ENCODE measurements at places on chromosomes 5 and 9.

GRCh38 chr5:135977375-135977928 is 22.7 kb upstream of the LECT2 start:
- peak; percentile 89 for ATAC-seq

GRCh38 chr5:127754259-127754658 is 51.1 kb downstream of the CCDC192 start:
- no peak for ATAC-seq

GRCh38 chr5:15034379-15034778 is 162.8 kb upstream of the ANKH start:
- ATAC-seq, result no peak

DNA sequence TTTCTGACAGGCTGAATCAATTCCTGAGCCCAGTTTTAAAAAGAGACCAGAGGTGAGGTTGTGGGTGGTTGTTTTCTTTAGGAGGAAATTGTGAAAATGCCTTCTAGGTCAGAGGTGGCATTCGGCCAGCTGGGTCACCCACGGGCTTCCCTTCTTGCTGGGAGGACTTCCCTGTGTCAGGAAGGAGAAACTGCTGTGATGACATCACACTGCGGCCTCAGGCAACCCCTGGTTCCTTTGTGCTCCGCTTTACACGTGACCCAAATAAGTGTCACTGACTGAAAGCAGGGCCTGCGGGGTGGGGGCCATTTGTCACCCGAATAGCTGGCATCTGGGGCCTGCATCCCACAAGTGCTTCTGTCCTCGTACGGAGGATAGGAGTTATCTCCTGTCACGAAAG is 39.7 kb downstream of the FABP6 start:
- peak; percentile 68 for ATAC-seq

DNA sequence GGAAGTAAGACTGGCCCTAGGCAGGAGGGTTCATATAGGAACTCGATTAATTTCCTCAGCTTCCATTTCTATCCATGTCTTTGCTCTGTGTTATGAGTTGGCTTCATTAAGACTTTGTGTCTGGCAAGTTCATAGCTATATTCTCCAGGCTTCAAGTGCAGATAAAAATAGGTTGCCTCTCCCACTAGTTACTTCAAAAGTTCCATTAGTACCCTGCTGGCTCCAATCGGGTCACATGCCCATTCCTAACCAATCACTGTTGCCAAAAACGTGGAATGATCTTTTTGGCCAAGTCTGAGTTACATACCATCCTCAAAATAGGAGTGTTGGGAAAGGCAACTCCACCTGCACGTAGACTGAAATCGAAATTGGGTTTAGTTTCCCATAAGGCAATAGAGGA is 13.8 kb upstream of the SPATA31D1 start:
- no peak for ATAC-seq

DNA sequence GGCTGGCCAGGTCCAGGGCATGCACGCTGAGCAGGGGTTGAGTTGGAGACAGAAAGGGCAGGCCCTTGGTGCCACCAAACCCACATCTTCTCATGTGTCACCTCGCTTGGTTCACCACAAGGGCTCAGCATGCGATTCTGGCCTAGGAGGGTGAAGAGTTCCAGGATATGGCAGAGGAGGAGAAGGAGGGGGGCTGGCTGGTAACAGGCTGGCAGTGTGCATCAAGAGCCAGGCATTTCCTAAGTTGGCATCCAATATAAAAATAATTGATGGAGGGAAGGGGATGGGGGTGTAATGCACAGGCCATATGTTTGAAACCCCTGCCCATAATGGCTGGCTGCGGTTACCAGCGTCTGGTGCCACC is 255.6 kb downstream of the NFIB start:
- no peak for ATAC-seq

DNA sequence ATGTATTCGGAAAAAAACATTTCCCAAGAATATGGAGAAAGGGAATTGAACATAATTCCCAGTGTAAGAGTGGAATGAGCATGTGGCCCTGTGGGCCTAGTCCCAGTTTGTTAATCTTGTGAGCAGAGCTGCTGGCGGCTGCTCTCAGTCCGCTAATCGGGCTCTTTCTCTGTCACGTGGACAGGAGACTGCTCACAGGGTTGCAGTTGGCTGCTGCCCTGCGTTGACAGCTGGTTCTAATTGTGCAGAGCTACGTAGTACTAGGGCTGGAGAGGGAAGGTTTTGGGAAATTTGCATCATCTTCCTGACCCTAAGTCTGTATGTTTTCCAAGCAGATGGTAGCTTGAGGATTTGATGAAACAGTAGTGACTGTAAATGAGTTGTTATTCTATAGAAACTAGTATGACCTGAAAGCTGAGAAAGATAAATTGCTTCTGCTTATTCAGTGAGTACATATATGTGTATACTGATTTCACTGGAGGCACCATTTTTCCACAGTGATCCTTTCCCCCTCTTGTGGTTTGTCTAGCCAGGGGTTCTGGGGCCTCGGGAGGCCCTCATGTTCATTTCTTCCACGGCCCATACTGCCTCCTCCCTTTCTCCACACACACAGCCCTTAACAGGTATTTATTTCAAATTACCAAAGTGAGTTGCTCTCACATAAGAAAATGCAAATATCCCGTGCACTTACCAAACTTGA is 100.6 kb downstream of the ANGPTL2 start:
- no peak for ATAC-seq

- ATAC-seq, result no peak
Measured at GRCh38 chr9:114112325-114112724, 13.2 kb upstream of the KIF12 start.

- no peak for ATAC-seq
Measured at GRCh38 chr9:133576875-133577736, 32.1 kb downstream of the FAM163B start.

DNA sequence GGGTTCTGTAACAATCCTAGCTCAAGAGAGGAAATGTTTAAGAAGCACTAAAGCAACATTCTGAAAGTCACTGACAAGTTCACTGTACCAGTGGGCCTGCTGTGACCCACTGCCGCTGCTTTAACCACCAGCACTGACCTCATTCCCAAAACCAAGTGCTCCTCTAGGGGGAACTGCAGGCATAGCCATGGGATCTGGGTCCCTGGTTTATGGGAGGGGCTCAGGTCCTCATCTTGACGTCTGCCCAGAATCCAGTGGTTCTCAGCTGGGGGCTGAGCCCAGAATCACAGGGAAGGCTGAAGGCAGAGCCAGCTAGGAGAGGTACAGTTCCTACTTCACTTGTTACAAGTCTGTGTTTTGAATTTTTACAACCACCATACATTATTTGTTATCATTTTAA is 36.1 kb upstream of the SLC2A8 start:
- ATAC-seq, result peak; percentile 30

DNA sequence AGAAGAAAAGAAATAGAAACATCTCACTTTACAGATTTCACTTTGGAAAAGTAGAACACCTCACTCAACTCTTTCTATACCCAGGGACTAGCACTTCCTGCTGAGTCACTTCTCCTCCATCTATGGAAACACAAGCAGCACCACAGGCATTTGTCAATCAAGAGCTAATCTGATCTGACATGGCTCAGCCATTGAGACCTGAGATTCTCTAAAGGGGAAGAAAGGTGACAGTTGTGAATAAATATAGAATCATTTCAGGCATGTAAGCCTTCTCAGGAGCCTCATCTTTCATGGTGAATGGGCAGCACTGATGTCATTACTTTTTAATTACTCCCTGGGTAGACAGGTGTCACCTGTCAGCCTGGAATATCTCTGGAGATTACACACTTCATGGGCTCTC is 559.8 kb downstream of the HINT1 start:
- ATAC-seq, result no peak

- no peak for ATAC-seq
Measured at GRCh38 chr9:124946167-124946566, 5.3 kb upstream of the GOLGA1 start.

DNA sequence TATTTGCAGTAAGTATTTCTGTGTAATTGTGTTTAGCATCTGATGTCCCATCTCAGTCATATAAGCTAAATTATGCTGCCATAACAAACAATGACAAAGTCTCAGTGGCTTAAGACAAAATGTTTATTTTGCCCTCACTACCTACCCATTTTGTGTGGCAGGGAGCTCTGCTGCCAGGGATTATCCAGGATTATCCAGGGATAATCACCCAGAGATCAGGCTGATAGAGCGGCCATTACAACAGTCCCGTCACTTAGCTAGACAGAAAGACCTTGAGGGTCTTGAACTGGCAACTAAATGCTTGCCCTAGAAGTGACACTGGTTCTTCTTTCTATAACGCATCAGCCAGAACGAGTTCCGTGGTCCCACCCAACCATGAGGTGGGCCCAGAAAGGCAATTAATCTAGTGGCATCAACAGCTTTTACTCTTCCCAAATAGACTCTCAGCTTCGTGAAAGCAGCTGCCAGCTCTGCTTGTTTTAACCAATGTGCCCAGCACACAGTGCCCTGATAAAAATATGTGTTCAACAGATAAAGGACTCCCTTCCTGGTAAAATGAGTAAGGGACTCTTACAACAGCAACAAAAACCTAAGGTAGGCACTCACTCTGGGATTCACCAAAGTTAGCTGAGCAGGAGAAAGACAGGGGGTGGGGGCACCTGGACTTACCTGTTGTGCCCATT is 22.8 kb downstream of the CCDC69 start:
- no peak for ATAC-seq

DNA sequence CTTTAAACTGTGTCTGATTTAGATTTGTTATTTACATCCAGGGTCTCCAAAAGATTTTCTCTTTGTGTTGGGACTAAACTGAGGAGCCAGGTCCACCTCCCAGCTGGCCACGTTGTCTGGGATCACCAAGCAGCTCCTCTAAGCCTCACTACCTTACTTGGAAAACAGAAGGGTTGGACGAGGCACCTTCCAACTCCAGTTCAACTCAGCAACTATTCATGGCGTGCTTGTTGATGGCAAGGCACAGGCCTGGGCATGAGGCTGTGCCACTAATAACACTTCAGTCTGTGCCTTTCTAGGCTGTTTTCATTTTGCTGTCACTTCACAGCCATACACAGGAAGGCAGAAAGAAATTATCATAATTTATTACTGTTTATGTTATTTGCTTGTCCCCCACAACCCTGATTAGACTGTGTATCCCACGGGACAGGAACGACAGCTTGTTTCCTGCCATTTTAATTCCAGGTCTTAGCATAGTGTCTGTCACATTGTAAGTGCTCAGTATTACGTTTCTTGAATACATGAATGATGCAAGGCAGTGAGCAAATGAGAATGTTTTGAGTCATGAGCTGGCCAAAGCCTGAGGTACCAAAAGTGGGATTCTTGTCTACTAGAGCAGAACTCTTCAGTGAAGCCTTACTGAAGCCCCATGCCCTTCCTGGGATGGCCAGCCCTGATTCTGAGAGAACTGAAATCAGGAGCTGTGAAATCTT is 125.8 kb downstream of the GALNT10 start:
- ATAC-seq, result no peak

DNA sequence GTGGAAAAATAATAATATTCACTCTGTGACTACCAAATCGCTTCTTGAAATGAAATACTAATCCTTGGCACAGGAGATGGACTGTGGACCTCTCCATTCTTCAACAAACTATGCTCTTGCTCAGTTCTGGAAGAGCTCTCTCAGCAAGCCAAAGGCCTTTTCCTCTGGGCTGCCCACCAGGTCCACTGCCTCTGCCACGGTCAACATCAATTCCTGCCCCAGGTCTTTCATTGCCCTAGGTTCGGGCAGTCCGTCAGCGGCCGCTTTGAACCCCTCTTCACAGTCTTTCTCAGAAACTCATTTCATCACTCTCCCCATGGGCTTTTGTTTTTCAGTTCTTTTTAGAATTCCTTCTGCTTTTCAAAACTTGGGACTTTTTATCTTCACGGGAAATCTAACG is 64.9 kb downstream of the GNAQ start:
- ATAC-seq, result no peak

GRCh38 chr5:71586052-71586940 is 844 bp upstream of the MCCC2 start:
- no peak for ATAC-seq

DNA sequence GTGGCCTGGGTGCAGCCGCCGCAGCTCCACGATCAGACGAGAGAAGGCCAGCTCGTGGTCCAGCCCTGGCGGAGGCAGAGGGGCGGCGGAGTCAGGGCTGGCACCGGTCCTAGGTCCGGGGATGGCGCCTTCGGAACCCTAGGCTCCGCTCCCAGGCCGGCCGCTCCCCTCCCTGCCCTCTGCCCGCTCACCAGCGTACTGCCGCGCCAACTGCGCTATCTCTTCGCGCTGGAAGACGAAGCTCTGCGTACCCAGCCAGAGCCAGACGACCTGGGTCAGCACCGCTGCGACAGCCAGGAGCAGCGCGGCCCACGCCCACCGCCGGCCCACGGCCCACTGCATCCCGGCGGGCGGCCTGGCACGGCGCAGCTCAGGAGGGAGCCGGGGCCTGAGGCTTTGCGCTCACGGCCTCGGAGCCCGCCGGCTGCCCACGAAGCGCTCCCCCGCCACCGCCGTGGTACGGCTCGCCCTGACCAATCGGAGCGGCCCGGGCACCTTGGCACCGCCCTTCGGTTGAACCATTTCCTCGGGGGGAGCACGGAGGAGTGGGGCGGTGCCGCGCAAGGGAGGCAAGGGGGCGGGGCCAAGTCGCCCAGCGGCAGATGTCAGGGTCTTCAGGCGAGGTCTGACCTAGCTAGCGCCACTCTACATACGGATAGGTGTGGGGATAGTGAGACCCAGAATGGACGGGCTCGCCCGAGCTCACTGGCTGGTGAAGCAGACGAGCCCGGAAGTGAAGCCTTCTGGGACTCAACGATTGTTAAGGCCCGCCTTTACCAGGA is at the start of gene SIGMAR1:
TSS of gene SIGMAR1 (minus strand) at position 432 of the 782 bp plus-strand sequence. CDS start at position 342, 90 bp downstream.
- ATAC-seq, result peak; percentile 97

- peak; percentile 91 for ATAC-seq
Measured at GRCh38 chr5:172904643-172905345, 54.4 kb upstream of the RPL26L1 start.

DNA sequence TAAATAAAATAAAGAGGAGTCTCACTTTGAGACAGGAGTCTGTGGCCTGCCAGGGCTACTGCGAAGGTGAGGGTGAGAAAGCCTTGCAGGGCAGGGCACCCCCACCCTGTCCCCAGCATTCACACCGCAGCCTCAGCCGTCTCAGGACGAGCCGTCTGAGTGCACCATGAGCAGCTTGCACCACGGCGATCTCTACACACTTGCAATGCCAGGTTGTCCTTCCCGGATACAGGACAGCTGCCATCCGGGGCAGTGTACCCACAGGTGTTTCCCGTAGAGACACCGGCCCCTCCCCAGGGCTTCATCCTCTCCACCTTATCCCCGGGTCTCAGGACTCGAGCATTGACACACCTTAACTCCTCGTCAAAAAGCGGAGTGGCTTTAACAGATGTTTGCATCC is 43.3 kb downstream of the IRX2 start:
- ATAC-seq, result no peak

DNA sequence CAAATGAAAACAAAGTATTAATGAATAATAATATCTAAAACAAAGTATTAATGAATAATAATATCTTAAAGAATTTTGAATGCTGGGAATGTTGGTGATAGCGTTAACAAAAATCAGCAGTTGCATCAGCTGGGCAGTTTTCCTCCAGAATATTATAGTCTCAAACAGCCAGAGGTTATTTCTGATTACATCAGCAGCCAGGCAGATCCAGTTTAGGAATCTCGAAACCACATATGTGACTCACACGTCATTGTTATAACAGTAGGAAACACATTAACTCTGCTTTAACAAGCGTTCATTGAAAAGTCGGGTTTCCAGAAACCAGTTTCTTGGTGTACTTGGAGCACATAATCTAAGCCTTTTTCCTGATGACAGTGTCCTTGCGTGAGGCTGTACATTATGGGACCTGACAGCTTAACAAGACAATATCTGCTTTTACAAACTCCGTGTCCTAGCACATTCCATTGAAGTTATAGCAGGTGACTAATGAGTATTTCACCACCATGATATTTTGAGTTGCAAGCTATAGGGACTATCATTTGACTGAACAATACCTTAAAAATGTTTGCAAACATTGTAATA is 559.5 kb upstream of the KLF4 start:
- ATAC-seq, result peak; percentile 88

- ATAC-seq, result no peak
Measured at GRCh38 chr9:92679413-92680165, 9.7 kb upstream of the IPPK start.

All from esophagus mucosa (tissue), 1 donor.